ENCODE measurements at places on chromosomes 7 and 10.
A peak's percentile ranks its signal among the peaks of the same experiment; 100 is the strongest.

GRCh38 chr7:92161271-92161670 lies 17.7 kb downstream of the LRRD1 start:
- DNase-seq: no peak

DNA sequence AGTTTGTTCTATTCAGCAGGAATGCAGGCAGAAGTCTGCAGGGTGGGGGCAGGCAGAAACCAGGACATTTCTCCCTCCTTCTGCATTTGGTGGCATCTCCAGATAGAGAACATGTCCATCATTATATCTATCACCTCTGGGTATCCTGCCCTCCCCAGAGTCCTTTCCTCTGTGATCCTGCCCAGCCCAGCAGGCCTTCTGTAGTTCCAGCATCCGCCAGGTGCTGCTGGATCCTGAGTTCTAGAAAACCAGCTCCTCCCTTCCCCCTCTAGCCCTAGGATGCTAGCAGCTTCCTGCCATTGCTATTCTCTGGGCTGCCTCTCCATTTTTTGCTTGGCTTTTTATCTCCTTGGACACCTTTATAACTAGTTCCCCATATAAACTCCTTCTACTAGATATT lies 180.3 kb downstream of the KCNMA1 start:
- no peak for DNase-seq

DNA sequence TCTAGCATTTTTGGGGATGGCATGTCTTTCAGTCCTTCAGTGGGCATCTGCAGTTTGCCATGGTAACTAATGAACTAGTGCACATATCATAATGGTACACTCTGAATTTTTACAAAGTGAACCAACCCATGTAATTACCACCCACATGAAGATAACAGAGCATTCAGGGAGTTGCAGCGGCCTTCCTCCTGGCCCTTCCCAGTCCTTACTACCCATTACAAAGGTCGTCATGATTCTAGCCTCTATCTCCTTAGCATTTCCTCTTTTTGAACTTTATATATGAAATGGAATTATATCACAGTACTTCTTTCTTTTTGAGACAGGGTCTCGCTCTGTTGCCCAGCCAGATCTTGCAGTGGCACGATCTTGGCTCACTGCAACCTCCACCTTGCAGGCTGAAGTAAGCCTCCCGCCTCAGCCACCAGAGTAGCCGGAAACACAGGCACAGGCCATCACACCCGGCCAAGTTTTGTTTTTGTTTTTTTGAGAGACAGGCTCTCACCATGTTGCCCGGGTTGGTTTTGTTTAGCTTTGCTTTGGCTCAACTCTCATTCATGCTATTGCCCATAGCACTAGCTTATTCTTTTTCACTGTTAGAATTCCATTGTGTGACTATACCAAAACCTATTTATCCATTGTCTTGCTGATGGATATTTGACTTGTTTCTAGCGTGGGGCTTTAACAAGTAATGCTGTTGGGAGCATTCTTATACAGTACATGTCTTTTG lies 79.2 kb downstream of the APBB1IP start:
- DNase-seq: no peak

DNA sequence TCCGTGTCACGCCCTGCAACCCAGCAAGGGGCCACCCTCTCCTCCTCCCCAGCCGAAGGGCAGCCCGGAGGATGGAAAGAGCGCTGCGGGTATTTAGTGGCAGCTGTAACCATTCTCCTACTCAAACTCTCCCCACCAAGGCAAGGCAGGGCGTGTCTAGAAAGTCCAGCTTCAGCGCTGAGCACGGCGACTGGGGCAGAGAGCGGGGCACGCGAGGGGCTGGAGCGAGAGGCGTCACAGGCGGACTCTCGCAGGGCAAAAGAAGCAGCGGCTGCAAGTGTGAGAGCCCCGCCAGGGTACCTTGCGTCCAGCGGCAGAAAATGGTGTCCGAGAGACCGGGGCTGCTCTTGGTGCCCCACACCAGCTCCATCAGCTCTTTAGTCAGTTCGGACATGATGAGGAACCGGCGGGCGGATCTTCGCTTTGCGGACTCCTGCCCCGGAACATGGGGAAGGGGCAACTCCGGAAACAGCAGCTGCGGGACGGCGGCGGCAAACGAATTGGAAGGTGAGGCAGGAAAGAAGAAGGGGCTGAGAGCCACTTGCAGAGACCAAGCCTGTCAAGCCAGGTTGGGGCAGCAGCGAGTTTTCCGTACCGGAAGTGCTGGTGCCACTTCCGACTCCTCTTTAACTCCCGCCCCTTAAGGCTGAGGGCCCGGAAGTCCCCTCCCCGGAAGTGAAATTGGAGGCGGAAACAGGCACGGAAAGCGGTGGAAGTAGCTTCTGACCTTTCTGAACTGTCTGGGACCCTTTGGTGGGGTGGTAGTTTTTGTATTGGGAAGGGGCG lies at the start of gene MINDY3:
Gene MINDY3, minus strand, starts transcription at position 602 of the 786 bp plus-strand sequence. Its CDS starts 208 bp downstream, at position 394.
- DNase-seq: peak; percentile 69

Measured in activated CD4-positive, CD25-positive, alpha-beta regulatory T cell treated with anti-CD3 and anti-CD28 coated beads, Interleukin-2, amount 50 U/mL, for 16 hours (primary cell).